ENCODE measurements at places on chromosomes 4 and X.

DNA sequence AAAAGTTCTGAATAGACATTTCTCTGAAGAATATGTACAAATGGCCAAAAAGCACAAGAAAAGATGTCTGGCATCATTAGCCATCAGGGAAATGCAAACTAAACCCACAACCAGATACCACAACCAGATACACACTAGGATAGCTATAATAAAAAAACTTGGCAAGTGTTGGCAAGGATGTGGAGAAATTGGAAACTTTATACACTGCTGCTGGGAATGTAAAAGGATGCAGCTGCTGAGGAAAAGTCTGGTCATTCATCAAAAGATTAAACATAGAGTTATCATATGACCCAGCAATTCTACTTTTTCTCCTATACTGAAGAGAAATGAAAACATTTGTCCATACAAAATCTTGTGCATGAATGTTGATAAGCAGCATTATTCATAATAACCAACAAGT lies 92.3 kb downstream of the UCHL1 start:
- no peak for DNase-seq

- no peak for DNase-seq
These were observed 88.2 kb upstream of the USP9X start for GRCh38 chrX:40996886-40997530.

DNA sequence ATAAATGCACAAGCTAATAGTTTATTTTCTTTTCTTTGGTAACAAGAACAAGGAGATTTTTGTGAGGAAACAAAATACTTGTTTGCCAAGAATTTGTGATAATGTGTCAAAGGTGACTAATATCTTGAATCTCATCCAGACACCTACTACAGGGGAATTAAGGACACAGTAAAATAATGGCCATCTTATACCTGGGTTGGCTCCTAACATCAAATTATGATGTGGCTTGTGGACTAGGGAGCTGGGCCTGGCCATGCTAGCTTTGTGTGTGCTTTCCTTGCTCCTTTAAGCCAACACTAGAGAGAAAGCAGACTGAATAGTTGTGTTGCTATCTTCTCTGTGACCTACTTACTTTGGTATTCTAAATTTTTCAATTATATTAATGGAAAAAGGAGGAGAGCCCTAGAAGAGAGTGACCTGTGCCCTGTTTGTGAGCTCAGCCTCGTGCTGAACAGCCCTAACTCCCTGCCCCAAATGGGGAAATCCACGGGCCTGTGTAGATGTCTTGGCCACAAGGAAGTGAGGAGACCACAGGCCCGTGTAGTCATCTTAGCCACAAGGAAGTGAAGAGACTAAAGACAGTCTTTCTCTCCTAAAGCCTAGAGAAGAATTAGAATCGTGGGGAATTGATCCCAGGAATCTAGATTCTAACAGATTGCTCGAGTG lies 23.3 kb downstream of the ARHGAP24 start:
- no peak for DNase-seq

DNA sequence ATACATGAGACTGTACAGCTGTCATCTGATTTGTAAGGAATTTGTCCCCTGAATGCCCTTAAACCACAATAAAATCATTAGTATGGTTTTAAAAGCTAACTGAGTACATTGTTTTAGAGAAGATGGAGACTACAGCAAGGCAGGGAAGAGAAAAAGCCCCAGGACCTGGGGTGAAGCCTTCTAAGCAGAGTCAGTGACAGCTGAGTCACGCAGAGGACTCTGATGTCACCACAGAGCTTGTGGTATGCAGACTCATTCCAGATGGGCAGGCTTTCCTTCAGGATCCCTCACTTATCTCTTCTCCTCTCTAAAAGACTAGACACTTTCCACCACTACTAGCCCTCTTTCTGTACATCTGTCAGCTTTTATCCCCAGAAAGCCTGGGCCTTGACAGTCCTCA lies 97.1 kb upstream of the ATOH1 start:
- no peak for DNase-seq

- DNase-seq = no peak
These were observed 29.0 kb upstream of the UGT2B4 start for GRCh38 chr4:69524706-69525105.

DNA sequence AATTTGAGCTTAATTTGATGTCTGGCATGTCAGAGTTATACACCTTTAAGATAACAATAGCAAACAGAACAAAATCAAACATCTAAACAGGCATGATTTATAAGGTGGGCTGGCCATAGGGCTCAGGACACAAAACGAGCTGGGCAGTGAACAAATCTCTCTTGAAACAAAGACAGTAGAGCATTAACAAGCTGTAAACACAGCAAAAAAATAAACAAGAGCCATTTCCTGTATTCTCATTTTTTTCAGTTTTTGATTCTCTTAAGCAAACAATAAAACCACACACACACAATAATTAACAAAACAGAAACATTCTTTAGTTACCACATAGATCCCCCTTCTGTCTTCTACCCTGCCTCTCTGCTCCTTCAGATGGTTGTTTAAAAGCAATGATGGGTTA lies 68.3 kb upstream of the TMEM150C start:
- no peak for DNase-seq

DNA sequence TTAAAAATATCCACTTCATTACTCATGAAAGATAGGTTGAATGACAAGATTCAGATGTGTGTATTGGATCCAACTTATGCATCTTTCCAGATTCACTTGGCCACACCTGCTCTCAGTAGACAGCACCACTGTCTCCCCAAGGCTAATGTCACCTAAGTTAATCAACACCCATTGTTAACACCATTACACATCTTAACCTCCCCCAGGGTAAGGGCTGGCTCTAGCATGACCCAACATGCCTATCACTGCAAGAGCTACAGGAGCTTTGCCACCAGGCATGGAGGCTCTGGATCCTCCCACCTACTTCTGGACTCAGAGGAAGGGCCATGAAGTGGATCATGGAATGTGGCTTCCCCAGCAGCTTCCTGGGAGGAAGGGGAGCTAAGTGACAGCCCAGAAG lies 32.8 kb upstream of the LSM6 start:
- no peak for DNase-seq

GRCh38 chrX:10198254-10198653 lies 41.5 kb downstream of the CLCN4 start:
- no peak for DNase-seq

GRCh38 chrX:76147106-76147505 lies 25.8 kb upstream of the PBDC1 start:
- DNase-seq = no peak

GRCh38 chr4:35771571-35771970 lies 472.7 kb downstream of the ARAP2 start:
- DNase-seq = no peak

DNA sequence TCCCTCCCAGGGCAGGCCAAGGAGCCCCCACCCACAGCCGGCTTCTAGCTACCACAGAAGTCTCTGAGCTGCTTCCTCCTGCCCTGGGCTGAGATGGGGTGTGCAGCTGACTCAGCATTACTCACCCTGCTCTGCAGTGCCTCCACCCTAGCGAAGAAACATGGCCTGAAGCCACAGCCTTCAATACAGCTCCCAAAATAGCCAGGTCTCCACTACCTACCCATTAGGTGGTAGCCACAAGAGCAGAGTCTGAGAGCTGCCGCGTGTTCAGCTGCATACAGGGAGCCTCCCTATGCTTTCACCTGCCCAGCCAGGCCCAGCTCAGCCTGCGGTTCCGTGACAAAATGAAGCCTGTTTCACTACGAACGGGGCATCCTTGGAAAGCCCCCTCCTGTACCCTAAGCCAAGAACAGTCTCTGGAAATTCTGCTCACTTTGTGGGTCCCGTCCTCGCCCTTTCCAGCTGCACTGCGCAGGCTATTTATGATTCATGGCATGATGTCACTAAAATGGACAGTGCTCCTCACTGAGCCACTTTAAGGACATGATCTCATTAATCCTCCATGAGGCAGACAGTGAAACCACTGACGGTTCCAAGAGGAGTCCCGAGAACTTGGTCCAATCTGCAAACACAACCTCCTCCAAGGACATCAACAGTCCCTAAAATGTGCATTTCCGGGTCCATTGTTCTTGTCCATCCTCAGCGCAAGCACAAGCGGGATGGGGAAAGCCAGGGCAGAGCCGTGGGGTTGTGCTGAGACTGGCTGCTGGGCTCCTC lies 20.2 kb downstream of the WDR1 start:
- peak; percentile 77 for DNase-seq

DNA sequence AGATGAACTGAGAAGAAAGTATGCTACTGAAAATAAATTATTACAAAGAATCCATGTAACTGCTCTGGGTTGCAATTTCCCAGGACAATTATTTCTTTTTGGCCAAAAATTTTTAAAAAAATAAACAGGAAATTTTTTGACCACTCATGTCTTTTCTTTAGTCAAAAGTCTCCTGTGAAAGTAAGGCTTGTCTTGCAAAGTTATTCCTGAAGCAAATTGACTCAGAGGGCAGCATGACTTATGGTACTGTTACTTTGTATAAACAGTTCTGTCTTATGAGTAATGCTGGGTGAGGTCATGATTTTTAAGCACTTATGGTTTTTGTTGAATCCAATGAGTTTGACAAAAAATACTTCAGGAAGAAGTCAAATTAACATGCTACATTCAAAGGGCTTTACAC lies 292.8 kb upstream of the ARSJ start:
- DNase-seq = no peak

DNA sequence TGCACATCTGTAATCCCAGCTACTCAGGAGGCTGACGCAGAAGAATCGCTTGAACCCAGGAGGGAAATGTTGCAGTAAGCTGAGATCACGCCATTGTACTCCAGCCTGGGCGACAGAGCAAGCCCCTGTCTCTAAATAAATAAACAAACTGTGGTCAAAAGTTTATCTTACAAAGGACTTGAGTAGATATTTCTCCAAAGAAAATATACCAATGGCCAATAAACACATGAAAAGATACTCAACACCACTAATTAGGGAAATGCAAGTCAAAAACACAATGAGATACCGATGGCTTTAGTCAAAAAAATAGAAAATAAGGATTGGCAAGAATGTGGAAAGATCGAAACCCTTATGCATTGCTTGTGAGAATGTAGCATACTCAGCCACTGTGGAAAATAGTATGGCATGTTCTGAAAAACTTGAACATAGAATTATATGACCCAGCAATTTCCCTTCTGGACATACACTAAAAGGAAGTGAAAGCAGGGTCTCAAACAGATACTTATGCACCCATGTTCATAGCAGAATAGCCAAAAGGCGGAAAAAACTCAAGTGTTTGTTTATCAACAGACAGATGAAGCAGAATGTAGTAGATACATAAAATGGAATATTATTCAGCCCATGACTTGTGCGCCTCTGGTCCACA lies 2.0 kb upstream of the CFAP97 start:
- no peak for DNase-seq

GRCh38 chr4:127001933-127002332 lies 630.8 kb upstream of the INTU start:
- DNase-seq = no peak

DNA sequence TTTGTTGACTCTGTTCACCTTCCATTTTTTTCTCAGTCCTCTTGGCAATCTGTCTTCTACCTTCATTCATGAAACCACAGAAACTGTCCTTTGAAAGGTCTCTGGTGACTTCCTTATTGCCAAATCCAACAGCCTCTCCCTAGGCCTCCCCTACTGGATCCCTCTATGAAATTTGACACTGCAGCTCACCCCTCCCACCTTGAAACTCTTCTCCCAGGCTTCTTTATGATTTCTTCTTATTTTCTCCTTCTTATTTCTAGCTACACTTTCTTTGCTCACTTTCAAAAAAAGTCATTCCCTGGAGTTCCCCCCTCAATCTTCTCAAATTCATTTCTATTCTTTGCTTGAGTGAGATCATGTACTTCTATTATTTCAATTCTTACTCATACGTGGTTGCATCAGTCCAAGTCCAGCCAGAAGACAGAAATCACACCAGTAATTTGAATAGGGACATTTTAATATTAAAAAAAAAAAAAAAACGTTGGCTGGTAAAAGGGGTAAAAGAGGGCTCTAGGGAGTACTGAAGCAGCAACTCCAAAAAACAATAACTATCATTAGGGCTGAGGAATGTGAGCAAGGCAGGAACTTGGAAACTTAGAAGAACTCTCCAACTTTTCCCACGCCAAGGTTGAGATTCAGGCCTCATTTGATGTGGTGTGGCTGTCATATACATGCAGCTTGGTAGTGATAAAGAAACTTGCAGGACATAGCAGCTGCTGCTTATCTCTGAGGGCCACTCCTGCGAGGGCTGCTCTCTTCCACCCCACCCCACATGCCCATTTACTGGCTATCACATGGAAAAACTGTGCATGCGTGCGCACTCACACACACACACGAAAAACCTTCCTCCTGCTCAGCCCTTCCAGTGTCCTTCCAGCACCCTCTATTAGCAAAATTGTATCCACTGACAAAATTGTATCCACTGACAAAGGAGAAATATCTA lies 169.8 kb upstream of the GALNT7 start:
- no peak for DNase-seq

- DNase-seq = no peak
These were observed 28.7 kb downstream of the DOK7 start for GRCh38 chr4:3491681-3492405.

DNA sequence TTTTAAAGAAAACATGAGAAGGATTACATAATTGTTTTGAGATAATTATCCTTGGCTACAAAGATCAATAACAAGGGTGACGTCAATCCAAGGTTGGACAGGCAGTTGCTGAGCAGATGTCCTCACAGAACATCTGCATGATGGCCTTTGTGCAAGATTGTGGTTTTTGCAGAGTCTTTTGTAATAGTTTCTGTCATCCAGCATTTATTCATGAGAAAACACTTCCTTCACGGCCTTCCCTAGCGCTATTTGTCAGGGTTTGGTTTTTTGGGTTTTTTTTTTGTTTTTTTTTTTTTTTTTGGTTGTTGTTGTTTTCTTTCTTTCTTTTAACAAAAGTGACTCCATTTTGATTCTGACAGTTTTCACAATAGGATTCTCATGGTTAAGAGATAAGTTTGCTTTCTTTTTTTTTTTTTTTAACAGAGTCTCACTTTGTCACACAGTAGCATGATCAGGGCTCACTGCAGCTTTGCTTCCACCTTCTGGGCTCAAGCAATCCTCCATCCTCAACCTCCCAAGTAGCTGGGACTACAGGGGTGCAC lies 31.5 kb upstream of the ELF2 start:
- no peak for DNase-seq

DNA sequence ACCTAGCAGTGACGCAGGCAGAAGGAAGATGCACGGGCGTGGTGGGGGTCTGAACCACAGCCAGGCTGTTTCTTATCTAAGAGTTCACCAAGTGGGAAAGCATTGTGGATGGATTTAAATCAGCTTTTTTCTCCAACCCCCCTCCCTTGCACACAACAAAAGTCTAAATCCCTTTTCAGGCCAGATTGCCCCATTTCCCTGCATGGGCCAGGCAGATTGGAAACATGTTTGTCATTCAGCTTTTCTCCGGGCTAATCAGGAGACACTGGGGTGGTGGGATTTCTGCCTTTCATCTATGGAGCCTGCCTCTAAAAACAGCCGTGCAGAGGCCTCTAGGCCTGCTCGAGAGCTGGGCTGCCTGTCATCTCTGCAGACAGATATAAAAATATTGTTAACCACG lies 166.3 kb upstream of the LEF1 start:
- DNase-seq = no peak

GRCh38 chrX:151176231-151176750 lies at the start of gene GPR50:
GPR50 (plus strand) TSS chrX:151176584; CDS start chrX:151176722, 138 bp downstream.
- no peak for DNase-seq

- no peak for DNase-seq
These were observed 76.7 kb downstream of the FNIP2 start for GRCh38 chr4:158845311-158846041.

All from stimulated activated CD4-positive, alpha-beta T cell treated with anti-CD3 and anti-CD28 coated beads, TNF-alpha, amount 100 ng/mL, for 24 hours (primary cell).